ENCODE measurements at places on chromosomes 4 and X.

- DNase-seq = peak; percentile 19
Measured at GRCh38 chrX:103817502-103817901, 14.6 kb downstream of the RAB9B start.

DNA sequence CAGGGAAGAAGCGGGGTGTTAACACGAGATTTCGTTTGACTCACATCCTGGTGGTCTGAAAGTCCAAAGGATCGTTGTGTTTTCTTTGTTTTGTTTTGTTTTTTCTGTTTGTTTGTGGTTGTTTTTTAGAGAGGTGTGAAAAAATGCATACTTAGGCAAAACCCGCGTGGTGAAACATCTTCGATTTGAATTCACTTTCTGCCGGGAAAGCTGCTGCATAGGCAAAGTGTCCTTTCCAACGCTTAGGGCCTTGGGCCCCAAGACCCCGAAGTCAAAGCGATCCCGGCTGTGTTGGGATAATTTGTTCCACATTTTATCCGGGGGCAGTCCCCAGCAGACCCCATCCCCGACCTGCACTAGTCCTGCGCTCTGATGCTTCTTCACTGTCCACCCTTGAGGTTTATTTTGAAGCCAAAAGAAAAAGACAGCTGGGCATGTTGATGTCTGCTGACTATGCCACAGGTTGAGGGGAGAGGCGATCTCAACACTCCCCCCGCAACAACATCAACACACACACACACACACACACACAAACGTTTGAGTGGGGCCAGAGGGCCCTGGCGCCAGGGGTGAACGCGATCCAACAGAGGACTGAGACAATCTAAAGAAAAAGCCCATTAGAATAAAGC lies 2.0 kb downstream of the MSX1 start:
- DNase-seq = no peak

DNA sequence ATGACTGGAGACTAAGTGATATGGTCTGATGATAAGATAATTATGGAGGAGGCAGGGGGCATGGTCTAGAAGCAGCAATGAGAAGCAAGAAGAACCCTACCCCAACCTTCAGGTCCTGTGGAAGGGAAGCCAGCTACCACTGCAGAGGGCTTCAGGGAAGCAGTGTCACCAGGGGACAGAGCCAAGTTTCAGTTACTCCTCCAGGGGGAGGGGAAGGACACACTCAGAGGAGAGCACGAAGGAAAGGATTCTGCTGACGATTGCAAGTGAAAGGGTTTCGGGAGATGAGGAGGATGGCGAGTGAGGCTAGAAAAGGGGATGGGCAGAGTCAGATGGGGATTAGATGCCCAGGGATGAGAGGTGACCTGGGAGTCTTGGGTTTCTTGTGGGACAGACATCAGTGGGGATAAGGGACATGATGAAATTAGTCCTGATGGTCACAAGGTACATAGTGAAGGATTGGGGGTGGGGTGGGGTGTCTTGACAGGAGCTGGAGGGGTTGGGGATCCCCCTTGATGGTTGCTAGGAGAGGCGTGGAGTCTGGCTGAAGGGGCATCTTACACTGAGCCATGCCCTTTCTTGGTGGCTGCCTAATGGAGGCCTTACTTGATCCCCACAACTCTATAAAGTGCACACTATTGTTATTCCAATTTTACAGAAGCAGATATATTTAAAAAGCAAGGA lies 45.4 kb downstream of the TIGD4 start:
- no peak for DNase-seq

DNA sequence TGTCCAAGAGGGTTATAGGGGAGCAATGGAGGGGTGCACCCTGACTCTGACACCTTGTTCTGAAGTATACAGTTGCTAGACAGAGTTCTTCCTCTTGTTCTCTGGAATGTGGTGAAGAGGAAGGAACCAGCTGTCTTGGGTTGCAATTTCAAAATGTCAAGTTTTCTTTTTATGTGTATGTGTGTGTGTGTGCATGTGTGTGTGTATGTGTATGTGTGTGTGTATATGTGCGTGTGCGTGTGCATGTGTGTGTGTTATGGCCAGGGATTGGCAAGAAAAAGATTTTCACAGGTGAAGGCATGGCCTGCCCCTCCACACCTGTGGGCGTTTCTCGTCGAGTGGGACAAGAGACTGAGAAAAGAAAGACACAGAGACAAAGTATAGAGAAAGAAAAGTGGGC lies 81.6 kb upstream of the ADGRA3 start:
- DNase-seq = no peak

GRCh38 chr4:187426511-187426910 lies 569.1 kb upstream of the ZFP42 start:
- no peak for DNase-seq

DNA sequence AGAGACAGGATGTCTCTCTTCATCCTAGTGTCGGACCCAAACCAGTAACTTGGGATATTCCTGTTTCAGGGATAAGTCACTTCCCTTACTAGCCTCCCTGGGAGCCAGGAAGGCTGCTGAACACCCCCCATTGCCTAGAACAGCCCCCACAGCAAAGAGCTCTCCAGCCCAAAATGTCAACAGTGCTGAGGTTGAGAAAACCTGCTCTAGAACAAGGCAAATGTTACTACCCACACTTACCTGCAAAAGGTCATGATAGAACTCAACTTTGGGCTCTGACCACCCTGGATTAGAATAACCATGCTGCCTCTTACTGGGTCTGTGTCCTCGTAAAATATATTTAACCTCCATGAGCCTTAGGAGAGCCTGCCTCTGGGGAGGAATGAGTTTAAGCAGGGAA lies 20.3 kb downstream of the BEX3 start:
- DNase-seq = no peak

DNA sequence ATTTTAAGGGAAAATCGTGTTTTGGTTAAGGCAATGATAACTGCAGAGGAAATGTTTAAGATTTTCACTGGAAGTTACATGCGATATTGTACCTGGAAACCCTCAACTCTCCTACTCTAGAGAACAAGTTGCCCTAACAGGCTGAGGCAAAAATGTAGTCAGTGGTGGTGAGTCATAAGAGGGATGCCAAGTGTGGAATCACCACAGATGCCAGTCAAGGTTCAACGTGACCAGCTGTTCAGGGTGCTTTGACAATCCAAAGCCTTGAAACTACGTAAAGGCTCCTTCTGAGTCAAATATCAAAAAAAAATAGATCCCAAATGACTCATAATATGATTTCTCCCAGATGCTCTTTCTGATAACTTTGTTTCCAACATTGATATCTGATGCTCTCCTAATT lies 77.9 kb upstream of the AFF2 start:
- DNase-seq = no peak

GRCh38 chr4:138673053-138673452 lies 342.5 kb upstream of the NOCT start:
- no peak for DNase-seq

DNA sequence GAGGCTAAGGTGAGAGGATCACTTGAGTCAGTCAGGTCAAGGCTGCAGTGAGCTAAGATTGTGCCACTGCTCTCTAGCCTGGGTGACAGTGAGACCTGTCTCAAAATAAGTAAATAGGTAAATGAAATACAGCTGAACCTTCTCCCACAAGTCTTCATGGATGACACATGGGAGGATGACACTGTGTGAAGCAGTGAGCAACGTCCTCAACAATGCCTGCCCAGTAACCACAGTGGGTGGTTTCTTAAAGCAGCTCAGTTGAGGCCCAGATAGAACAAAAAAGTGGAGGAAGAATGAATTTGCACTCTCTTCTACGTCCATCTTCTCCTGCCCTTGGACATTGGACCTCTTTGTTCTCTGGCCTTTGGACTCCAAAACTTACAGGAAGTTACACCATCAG lies 52.7 kb downstream of the MSX1 start:
- DNase-seq = no peak

GRCh38 chr4:2354118-2354517 lies 64.3 kb downstream of the ZFYVE28 start:
- DNase-seq = no peak

DNA sequence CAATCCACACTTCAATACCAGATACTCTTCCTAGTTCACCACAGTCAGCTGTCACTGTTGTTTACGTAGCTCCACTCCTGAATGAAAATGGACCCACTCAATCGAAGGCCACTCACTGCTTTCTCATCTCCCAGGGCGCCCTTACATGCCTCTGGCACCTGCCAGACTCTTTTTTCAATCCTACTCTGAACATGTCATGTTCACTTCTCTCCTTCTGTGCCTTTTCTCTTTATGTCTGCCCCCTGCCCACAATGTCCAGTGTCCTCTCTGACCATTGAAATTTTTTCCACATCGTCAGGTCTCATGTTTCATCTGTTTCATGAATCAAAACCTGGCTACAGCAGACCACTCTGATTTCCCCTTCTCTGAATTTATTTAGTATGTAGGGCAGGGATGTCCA lies 1.3 kb upstream of the MGAT4D start:
- DNase-seq = no peak

- no peak for DNase-seq
Measured at GRCh38 chr4:94408549-94409374, 43.0 kb upstream of the PDLIM5 start.

GRCh38 chr4:7938609-7939376 lies 868 bp downstream of the AFAP1 start:
- DNase-seq = peak; percentile 81

- DNase-seq = no peak
Measured at GRCh38 chrX:118963159-118963558, 11.3 kb upstream of the LONRF3 start.

DNA sequence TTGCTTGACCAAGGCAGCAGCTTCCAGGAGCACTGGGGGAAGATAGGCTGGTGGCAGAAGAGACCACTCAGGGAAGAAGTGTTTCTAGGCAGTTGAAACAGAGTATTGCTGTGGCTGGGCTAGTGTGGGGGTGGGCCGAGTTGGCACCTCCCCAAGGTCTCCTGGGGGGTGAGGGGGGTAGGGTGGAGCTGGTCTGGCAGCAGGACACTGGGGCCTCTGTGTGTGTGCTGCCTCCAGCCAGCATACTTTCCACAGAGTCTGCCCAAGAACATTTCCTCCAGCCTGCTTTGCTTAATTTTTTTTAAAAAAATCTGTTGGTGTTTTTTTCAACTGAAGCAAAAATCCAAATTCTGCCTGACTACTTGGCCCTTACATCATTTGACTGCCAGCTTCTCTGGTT lies 4.0 kb downstream of the ITIH6 start:
- no peak for DNase-seq

DNA sequence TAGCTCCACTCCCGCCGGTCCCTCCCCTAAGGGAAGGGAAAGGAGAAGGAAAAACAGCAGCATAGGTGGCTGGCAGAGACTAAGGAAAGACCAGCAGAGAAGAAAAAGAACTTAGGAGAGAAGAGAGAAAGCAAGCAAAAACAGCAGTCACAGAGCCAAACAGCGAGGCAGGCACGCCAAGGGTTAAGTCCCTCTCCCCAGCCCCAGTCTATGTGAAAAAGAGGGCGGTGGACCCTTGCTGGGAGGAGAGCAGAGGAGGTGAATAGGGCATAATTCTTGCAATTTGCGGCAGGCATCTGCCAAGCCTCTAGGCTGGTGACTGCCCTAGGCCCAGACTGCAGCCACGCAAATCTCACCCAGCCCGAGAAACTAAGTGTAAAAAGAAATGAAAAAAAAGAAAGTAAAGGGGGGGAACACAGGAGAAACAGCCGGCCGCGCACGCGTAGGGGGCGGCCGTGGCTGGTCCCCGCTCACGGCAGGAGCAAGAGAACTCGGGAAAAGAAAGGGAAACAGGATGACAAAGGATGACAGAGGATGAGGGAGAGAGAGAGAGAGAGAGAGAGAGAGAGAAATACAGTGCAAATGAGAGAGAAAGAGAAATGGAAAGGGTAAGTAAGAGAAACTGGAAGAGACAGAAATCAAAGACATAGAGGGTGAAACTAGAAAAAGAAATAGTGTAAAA lies 48.6 kb downstream of the MAGEA9 start:
- DNase-seq = peak; percentile 13

GRCh38 chrX:29487214-29487613 lies 728.1 kb upstream of the MAGEB2 start:
- no peak for DNase-seq

DNA sequence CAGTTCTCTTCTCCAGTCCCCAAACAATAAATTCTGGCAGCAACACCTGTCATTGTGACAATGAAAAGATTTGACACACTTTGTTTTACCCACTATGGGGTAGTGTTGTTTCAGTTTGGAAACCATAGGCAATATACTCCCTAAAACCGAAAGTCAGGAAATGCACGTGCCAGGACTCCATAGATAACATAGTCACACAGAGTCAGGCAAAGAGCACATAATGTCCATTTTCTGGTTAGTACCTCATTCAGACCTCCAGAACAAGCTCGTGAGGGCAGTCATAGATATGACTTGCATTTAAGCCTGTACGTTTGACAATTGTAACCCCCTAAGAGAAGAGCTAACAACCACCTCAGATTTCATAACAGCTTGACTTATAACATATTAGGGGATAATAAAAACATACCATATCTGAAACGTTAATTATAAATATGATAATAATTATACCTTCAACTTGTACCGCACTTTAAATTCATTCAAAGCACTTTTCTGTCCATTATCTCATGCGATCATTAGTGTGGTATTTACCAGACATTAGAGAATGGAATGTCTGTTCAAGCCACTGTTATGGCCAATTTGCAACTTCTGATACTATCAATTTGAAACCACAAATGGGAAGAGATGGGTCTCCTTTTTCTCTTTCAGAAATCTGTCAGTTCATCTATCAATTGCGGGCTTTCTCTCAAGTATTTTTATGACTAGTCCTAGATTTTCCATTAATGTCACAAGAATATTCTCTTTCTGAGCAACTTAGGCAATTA lies 147.4 kb downstream of the LDB2 start:
- DNase-seq = no peak

- DNase-seq = no peak
Measured at GRCh38 chr4:57154191-57154590, 44.0 kb upstream of the IGFBP7 start.
